ENCODE measurements at places on chromosomes 1 and 21. TPM values are rescaled to one million over a fixed set of nuclear protein-coding genes. Genes with fewer than 3 reads are reported as not detected.
A peak's percentile ranks its signal among the peaks of the same experiment; 100 is the strongest.

Gene KCNT2
- 15.6 TPM for total RNA-seq

Gene S100A12
- total RNA-seq: 22.5 TPM

Gene HYI
- 57.7 TPM for total RNA-seq

Gene TBX15
- 6.8 TPM for total RNA-seq

Gene COA6
- 3.4 TPM for total RNA-seq

Gene GPATCH2
- total RNA-seq: 16.2 TPM

Gene KCNN3
- total RNA-seq: 0.95 TPM

GRCh38 chr1:114024049-114024448 lies 44.8 kb downstream of the OLFML3 start:
- H3K4me1 ChIP-seq: no peaks in the 10 kb centered on the region
- H3K27me3 ChIP-seq: no peaks in the 10 kb centered on the region
- no peak for DNase-seq
- no peak overlapping the region for H3K4me3 ChIP-seq
- H3K36me3 ChIP-seq: no peaks in the 10 kb centered on the region
- H3K27ac ChIP-seq: no peak overlapping the region

- H3K27ac ChIP-seq: no peak overlapping the region
- peaks cover 5% of the 10 kb centered on the region for H3K4me1 ChIP-seq
These were observed 120.7 kb downstream of the LMX1A start for GRCh38 chr1:165235777-165236291.

- peaks cover 11% of the 10 kb centered on the region for H3K4me1 ChIP-seq
- no peaks in the 10 kb centered on the region for H3K36me3 ChIP-seq
- H3K27me3 ChIP-seq: no peaks in the 10 kb centered on the region
- peak overlapping the region; percentile 52 for H3K4me3 ChIP-seq
- no peak for DNase-seq
These were observed 229.6 kb upstream of the JUN start for GRCh38 chr1:59013276-59013927.

DNA sequence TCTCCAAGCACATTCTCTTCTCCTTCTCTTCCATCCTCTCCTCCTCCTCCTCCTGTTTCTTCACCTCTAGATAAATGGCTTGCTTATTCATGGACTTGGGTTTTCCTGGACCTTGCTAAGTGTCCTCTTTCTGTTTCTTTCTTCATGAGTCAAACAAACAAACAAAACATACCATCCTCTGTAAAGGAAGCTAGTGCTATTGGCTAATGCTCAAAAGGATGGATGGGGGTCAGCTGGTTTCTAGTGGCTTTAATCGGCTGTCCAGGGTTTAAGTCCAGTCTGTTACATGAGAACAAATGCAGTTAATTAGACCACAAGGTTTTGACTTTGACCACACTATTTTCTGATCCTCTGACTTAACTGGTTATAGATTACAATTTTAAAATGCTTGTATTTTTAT lies 83.8 kb upstream of the TSPAN2 start:
- no peaks in the 10 kb centered on the region for H3K36me3 ChIP-seq
- H3K4me3 ChIP-seq: no peak overlapping the region
- DNase-seq: no peak
- H3K4me1 ChIP-seq: no peaks in the 10 kb centered on the region

GRCh38 chr1:55069280-55069679 lies 29.9 kb downstream of the PCSK9 start:
- peaks cover 11% of the 10 kb centered on the region for H3K4me1 ChIP-seq
- peaks cover 56% of the 10 kb centered on the region for H3K36me3 ChIP-seq
- H3K4me3 ChIP-seq: no peak overlapping the region
- H3K27ac ChIP-seq: no peak overlapping the region
- no peaks in the 10 kb centered on the region for H3K27me3 ChIP-seq
- no peak for DNase-seq

GRCh38 chr1:25458541-25459298 lies 28.0 kb downstream of the MACO1 start:
- DNase-seq: no peak
- peaks cover 40% of the 10 kb centered on the region for H3K4me1 ChIP-seq
- no peak overlapping the region for H3K27ac ChIP-seq
- H3K27me3 ChIP-seq: no peaks in the 10 kb centered on the region

Measured in thoracic aorta (tissue), 2 donors.